ENCODE measurements at places on chromosomes 13 and 19.

GRCh38 chr19:7460562-7460966, 28.3 kb downstream of the PEX11G start:
- DNase-seq, result no peak

DNA sequence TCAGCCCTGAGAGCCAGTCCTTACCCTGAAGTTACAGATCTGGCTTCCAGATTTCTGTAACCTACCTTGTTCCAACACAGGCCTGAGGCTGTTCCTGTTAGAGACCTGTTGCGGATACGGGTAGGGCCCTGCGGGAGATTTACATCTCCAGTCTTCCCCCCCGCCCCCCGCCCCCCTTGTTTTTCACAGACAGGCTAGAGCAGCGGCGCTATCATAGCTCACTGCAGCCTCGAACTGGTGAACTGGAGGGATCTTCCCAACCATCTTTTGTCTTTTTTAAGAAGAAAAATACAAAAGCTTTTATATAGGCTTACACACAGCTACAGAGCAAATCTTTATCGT, 10.6 kb upstream of the CEACAM21 start:
- DNase-seq, result no peak

DNA sequence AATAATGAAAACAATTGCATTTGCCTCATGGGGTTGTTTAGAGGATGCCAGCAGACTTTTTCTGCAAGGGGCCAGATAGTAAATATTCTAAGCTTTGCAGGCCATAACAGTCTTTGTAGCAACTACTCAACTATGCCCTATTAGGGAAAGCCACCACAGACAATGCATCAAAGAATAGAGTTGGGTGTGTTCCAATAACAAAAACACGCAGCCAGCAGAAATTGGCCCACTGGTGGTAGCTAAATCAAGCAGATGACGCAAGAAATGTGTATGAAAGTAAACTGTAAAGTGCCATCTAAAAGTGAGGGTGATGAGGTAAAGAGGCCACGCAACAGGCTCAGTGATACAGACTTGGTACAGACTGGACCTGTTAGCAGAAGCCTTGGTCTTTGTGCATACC, 75.2 kb upstream of the SIAH3 start:
- no peak for DNase-seq

DNA sequence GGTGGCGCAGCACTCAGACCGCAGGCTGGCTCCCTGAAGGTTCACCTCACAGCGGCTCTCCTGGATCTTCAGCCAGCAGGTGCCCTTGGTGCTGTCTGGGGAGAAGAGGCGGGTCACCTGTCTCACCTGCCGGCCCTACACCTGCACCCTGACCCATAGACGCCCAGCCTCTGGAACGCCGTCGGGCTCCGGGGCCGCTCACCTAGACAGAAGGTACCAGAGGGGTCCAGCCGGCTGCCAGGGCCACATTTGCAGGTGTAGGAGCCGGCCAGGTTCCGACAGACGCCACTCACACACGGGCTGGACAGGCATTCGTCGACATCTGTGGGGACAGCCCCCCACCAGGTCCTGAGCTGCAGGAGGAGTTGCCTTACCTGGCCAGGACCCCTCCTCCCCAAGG, 22.9 kb downstream of the FBN3 start:
- no peak for DNase-seq

GRCh38 chr13:41613984-41614661, 156.8 kb downstream of the RGCC start:
- DNase-seq, result no peak

DNA sequence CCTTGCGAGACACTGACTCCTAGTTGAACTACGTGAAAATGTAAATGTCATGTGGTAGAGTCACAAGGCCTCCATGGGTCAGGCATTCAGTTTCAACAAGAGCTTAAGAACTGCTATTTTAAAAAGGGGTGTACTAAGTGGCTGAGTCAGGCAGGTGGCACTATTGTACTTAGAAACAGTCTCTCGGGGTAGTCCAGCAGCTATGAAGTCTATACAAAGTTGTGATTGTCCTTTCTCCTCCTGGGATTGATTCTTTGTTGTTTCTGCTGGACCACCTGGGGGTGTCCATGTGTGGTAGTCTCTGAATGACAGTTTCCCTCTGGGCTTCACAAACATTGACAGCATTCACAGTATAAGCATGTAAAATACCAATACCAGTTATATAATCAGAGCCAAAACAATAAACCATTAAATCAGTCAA, 33.0 kb downstream of the UGGT2 start:
- DNase-seq, result no peak

- no peak for DNase-seq
Measured at GRCh38 chr19:47564081-47564480, 8.9 kb downstream of the ZNF541 start.

DNA sequence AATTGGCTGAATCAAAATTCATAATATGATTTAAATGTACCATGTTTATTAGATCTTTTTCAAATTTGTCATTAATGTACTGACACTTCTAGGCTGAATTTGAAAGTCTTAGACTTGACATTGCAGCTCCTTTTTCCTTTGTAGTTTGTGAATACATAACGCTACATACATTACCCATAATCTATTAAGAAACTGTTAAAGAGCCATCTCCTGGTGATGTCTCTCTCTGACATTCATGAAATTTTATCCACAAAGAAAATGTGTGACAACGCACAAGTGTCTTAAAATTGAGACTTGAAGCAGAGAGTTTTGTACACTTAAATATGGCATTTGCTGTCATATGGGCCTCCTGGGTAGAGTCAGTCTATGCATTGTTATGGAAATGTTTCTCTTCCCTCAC, 320.2 kb upstream of the ARGLU1 start:
- no peak for DNase-seq

DNA sequence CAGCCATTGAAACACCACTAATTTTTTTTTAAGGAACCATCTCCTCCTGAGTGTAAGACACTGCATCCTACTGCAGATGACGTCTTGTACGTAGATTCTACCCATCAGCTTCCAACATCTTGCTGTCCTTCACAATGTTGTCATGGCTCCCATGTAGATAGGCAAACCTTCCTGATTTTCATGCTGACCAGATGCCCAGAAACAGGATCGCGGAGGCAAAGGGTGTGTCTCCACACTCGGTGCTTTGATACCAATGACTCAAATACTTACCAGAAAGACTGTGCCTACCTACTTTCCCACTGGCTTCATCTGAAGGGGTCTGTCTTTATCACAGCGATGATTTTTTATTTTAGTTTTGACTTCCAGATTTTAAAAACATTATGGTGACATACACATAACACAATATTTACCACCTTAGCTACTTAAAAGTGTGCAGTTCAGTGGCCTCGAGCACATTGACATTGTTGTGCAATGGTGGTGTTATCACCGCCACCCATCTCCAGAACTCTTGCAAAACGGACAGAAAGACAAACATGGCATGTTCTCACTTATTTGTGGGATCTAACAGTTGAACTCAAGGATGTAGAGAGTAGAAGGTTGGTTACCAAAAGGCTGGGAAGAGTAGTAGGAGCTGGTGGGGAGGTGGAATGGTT, 94.0 kb upstream of the PEG3 start:
- no peak for DNase-seq

GRCh38 chr13:75803164-75803611, 167.1 kb downstream of the LMO7 start:
- DNase-seq, result no peak

DNA sequence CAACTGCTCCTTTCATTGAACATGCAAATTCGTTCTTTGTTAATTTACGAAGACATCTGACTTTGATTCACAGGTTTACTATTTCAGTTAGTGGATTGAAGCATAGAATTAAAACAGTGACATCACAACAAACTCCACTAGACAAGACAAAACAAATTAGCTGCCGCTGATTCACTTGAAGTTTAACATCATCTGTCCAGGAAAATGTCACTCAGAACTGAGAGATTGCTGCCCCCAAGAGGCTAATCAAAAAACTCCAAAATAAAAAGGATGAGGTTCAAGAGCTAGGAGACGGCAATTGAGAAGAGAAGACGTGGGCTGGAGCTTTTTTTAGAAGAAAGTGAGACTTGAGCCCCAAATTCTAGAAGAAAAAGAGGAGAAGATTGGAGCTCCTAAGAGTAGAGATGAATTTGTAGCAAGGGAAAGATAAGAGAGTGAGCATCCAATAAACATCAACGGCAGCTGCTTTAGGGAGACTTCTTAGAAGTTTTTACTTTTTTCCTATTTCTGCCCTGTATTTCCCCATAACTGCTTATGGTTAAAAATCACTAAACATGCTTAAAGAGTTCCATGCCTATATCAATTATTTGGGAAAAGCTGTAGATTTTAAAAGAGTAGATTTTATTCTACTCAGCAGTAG, 40.8 kb upstream of the TPP2 start:
- DNase-seq, result no peak

DNA sequence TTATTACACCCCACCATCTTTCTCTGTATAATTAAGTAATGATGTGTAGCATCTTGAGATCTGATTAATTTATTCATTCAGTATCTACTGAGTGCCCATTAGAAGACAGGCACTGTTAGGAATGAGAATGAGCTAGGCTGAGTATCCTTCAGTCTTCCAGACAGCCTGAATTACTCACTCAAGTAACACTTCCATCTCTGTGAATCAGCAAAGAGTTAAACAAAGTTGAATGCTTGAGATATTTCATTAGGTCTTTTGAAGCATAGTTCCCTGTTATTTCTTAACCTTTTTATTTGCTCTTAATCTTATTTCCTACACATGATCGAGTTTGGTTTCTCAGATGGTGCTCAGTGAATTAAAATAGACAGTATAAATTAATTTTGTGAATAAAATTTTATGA, 413.7 kb downstream of the DCT start:
- DNase-seq, result no peak

DNA sequence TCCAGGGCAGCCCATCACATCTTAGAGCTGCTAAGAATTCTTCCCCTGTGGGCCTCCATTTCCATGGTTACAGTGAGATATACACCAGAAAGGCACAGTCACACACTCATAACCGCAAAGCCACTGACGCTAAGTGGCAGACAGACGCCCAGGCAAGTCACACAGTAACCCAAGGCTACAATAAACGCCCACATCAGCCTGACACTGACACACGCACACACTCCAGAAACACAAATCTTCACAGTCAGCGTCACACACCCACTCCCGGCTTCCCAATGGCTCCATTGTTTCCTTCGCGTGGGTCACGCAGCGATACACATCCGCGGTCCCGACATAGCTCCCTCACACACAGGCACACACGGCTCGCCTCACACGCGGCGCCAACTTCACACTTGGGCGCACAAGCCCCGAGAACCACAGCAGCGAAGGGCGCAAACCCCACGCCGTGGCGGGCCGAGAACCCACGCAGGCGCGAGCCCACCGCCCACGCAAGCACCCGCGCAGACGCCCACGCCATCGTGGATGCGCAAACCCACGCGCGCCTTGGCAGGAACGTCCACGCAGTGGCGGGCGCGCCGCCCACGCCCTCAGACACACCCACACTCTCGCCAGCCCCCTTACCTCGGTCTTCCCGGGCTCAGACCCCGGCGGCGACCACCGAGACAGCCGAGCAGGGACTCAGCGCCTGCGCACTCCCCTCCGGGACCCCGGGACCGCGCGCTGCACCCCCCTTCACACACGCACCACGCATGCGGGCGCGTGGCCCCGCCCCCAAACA, at the start of gene ZNF667:
Gene ZNF667 (minus strand): TSS at position 695 of the 778 bp plus-strand sequence. CDS start 14,975 bp downstream, outside the sequence.
- peak; percentile 48 for DNase-seq

DNA sequence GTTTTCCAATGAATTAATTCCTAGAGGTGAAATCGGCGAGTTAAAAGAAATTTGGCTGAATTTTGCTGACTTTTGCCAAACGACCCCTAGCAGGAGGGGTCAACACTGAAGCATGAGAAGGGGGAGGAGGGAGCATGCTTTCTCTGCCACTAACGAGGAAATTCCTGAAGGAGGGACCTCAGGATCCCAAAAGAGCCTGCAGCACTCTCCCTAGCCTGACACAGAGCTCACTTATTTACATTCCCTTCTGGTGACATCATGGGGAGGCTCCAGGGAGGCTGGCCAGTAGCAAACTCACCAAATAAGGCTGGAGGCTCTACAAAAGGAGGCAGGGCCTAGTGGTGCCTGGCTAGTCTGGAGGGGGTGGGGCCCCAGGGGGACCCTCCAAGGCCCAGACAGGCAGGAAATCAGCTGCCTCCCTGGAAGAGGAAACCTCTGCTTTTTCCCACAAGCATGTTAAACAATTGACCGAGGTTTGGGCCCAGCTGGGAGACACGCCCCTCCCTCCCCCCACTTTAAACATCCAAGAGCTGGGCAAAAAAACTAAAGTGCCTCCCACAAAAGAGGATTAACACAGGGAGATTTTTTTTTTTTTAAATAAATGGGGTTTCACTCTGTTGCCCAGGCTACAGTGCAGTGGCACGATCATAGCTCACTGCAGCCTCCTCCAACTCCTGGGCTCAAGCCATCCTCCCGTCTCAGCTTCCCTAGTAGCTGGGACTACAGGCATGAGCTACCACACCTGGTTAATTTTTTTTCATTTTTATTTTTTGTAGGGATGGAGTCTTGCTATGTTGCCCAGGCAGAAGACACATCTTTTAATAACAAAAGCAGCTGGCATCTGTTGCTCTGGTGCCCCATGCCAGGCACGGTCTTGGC, 2.1 kb downstream of the DAPK3 start:
- DNase-seq, result peak; percentile 92

DNA sequence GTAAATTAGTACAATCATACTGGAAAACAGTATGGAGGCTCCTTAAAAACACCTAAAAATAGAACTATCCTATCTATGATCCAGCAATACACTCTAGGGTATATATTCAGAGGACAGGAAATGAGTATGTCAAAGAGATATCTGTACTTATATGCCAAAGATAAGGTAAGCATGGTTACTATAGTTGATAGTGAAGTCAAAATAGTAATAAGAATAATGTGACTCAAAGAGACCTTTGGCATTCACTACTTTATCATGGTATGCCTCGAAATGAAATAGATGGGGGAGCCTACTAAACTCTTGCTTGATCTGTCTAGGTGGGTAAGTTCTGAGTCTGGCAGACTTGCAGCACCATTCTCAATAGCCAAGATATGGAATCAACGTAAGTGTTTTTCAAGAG, 30.3 kb downstream of the FXYD5 start:
- DNase-seq, result no peak
